Inflammatory macrophage treated with lipopolysaccharide for 1 hour (primary cell): ENCODE measurements at places on chromosomes 2 and 18.

DNA sequence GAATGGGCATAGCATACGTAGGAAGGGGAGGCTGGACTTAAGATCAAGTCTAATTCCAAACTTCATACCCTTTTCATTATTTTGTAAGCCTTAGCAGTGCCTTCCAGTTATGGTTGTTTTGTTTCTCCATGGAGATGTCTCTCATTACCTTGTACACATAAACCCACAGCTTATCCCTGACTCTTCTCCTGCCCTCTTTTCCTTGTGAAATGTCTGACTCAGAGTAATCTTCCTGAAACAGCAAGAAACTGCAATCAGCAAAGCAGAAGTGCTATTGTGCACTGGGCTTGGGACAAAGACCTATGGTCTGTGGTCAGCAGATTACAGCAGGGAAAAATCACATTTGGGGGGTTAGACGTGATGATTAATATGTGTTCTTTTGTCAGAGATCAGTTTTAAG is 176.7 kb downstream of the IKZF2 start:
- peak; percentile 88 for DNase-seq

DNA sequence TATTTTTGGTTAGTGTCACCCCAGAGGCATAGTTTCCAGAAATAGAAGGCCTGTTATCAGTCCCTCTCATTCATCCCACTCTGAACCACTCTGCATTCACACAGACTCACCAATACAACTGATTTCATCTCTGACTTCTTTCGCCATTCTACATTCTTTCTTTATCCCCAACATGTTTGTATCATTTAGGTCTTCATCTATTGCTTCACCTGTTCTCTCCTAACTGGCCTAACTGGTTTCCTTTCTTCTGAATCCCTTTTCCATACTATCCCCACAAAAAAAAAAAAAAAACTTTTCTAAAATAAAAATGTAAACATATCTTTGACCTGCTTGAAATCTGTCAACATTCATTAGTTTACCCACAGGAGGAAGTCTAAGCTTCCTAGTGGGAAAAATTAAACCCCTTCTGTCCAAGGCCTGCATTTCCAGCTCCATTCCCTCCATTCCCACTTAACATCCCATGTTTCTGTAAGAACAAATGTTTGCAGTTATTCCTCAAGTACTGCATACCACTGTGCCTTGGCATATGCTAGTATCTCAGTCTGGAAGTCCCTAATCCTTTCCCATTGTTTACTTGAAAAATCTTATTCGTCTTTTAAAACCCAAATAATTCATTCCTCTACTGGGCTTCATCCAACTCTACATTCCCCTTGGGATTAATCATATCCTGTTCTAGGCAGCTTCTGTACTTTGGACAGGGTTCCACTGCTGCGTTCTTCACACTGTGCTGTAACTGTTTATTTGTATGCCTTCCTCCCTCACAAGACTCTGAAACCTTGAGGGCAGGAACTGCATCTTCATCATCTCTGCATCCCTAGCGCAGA is 68.5 kb downstream of the FIGN start:
- DNase-seq = no peak

DNA sequence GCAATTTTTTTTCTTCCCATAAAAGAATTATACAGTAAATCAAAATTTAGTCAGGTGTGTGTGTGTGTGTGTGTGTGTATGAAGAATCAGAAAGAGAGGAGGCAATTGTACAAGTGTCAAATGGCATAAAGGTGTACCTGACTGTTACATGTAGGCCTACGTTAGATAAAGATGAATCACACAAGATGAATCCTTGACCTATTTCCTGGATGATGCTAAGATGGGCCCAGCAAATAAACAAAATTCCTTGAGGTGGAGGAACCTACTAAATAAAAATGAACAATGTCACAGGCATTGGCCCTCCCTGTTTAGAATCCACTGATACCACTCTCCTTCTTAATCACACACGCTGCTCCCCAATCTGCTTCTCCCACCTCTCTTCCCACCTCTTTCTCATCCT is 79.7 kb upstream of the LRATD1 start:
- no peak for DNase-seq

- DNase-seq = no peak
Measured at GRCh38 chr2:118846953-118847761, at the start of gene EN1. Gene EN1 (minus strand): TSS chr2:118847648. CDS start chr2:118847167, 481 bp downstream.

DNA sequence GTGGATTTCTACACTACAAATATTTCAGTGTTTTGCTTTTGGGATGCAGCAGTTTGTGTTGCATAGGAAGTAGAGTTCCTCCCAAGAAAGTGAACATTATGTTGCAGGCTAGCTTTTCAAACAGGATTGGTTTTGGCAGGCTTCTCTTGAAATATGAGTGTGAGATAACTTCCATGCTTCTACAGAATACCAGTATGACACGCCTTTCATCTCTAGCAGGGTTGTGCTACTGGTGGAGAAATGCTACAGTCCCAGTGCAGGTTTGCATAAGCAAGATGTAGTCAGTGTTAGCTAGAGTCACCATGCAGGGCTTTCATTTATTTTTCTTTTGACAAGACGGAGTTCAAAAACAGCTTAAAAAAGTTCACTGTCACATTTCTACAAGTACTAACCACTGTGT is 17.1 kb upstream of the CAVIN2 start:
- DNase-seq = no peak

DNA sequence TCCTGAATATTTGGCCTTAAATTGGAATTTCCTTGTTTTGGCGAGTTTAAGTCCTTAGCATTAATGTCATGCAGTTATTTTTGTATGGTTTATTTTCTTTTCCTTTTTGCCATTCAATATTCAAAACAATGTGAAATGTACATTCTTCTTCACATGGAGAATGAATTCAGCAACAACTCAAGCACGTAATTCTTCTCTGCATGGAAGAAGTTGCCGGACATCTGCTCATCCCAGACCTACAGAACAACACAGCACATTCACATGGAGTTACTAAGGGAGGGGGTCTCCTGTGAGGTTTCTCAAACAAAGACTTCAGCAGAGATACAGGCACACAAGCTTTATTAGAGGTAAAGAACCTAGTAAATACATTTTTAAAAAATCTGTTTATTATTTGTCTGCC is 236.8 kb downstream of the SATB2 start:
- DNase-seq = no peak

- DNase-seq = no peak
Measured at GRCh38 chr2:95730813-95731212, 139.0 kb downstream of the TRIM43 start.

DNA sequence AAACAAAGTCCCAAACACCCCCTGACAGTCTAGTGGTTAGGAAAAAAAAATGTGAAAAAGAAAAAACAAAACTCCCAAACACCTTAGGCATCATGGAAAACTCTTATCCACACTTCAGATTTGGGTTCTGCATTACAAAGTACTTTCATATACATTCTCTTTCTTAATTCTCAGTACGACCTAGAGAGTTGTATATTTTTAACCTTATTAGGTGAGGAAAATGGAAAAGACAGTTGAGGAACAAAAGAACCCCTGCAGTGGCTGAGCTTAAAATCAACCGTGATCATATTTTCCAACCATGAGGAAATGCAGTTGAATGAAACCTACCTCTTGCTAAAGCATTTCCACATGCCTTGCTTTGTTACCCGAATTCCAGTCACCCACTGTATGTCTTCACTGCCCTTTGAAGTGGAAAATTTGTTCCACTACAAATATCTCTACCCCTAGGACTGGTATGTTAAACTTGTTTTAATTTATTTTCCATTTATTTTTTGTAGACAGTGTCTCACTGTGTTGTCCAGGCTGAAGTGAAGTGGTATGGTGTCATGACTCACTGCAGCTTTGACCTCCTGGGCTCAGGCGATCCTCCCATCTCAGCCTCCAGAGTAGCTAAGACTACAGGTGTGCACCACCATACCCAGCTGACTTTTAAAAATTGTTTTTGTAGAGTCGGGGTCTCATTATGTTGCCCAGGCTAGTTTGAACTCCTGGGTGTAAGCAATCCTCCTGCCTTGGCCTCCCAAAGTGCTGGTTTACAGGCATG is 56.9 kb upstream of the LPIN2 start:
- no peak for DNase-seq

- DNase-seq = no peak
Measured at GRCh38 chr2:26177122-26177521, 4.2 kb downstream of the GAREM2 start.

DNA sequence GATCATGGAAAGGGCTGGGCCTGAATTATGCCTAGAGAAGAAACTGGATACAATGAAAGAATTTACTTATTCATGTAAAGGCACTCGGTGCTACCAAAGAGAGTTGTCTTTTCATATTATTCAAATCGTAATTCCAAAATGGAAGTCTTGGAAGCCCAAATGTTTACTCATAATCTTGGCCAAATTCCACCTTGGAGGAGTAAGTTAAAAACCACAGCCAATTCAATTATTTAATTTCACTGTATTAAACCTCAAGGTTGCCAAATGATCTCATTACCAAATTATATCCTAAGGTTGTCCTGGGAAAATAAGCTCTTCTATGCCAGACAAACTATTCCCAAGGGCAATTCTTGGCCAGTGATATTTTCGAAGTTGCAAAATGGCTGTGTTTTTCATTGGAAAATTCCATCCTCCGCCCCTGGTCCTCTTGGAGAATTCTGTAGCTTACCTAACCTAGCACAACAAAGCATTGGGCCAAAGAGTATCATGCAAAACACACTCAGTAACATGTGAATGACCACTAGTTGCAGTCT is 11.1 kb upstream of the VPS4B start:
- no peak for DNase-seq

DNA sequence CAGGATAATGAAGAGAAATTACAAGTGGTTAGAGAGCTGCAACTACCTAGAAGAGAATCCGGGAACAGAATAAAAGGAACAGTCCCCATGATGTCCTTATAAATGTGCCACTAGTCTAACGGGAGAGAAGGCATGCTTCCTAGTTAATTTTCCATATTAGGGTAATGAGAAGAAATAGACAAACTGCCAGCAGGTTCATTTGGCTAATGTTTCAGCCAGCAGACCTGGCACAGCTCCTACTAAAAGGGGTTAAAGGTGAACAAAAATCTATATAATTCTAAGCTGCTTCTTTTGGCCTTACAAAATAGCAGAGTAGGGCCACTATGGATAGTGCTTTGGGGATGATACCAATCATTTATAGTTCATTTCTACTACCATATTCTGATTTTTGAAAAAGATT is 845.3 kb upstream of the GCFC2 start:
- no peak for DNase-seq

DNA sequence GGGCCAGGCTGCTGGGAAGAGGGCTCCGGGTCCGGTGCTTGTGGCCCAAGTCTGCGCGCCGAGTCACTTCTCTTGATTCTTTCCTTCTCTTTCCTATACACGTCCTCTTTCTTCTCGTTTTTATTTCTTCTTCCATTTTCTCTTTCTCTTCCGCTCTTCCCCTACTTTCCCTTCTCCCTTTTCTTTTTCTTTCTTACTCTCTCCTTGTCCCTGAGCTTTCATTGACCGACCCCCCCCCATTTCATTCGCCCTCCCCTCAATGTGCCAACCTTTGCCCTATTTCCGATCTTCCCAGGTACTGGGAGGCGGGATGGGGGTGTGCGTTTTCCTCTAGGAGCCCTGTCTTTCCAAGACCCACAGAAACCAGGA is 1.8 kb downstream of the ONECUT2 start:
- no peak for DNase-seq

- DNase-seq = no peak
Measured at GRCh38 chr18:58105888-58106260, 61.8 kb downstream of the NEDD4L start.

GRCh38 chr2:159900343-159900742 is 102.3 kb upstream of the CD302 start:
- DNase-seq = no peak

DNA sequence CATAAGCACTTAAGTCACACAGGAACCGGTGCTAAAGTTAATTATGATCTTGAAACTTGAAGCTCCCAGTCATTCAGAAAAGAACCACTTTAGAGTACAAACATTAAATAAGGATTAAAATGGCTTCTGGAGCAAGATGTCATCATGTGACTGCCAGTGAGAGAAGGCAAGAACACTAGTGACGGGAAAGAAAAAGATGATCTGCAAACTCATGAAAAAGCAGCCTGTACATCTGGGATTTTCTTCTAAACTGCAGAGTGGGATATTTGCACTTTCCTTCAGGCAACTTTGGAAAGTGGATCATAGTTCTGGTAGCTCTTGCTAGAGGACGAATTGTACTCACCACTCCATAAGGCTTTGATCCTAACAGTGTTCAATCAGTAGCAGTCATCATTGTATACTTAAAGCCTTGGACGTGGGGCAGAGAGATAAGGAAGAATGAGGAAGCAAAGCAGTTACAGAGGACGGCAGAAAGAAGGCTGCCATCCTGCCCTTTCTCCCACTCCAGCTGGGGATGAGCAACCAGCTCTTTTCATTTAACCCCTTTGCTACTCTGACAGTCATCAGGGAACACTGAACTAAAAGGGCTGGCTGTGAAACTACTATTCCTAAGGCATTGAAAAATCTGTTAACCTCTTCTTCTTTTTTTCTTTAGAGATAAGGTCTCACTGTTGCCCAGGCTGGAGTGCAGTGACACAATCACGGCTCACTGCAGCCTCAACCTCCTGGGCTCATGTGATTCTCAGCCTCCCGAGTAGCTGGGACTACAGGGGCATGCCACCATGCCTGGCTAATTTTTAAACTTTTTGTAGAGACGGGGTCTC is 18.1 kb downstream of the ABHD3 start:
- no peak for DNase-seq
